DMS79 treated with DMSO at 0.1 percent for 48 hours (cell line): ENCODE measurements at places on chromosomes 11 and 22.

GRCh38 chr11:6225896-6226295, 8.5 kb downstream of the FHIP1B start:
- no peak for DNase-seq

GRCh38 chr11:46361283-46362155, 14.3 kb downstream of the DGKZ start:
- DNase-seq, result no peak

- DNase-seq, result no peak
Observed at GRCh38 chr11:2741006-2741376, 41.2 kb upstream of the KCNQ1OT1 start.

- peak; percentile 60 for DNase-seq
Observed at GRCh38 chr22:43412808-43413795, 1.3 kb downstream of the MPPED1 start.

DNA sequence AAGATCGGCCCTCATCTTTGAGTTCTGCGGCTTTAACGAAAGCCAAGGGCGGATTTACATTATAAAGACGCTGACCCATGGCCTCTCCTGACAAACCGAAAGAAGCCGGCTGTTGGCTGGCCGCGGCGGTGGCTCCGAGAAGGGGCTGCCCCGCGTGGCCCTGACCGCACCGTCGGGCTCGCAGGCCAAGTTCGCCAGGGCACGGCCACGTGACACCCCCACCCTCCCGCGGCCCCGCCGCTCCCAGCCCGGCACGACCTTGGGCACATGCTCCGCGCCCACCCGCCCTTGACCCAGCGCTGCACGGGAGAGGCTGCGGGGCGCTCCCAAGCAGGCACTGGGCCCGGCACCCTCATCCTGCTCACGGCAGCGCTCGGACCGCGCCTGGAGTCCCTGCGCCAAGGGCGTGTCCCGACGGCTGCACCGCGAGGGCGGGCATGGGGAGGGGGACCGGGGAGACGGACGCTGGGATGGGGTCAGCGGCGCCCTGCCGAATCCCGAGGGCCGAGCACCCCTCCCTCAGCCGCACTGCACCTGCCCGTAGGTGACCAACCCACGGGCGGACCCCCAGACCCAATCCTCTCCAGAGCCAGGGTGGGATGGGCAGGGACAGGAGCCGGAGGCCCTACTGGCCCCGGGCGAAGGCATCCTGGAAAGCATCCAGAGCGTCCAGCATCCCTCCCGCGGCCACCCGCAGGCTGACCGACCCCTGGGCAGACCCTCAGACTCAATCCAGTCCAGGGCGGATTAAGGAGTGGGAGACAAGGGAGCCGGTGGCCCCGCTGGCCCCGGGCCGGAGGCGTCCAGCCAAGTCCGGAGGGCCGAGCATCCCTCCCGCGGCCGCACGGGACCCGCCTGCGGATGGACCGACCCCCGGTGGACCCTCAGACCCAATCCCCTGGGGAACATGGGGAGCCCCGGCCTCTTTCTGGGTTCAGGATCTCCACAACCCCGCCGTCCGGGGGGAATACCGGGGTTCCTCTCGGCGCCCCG, 759 bp downstream of the CPT1A start:
- DNase-seq, result no peak

DNA sequence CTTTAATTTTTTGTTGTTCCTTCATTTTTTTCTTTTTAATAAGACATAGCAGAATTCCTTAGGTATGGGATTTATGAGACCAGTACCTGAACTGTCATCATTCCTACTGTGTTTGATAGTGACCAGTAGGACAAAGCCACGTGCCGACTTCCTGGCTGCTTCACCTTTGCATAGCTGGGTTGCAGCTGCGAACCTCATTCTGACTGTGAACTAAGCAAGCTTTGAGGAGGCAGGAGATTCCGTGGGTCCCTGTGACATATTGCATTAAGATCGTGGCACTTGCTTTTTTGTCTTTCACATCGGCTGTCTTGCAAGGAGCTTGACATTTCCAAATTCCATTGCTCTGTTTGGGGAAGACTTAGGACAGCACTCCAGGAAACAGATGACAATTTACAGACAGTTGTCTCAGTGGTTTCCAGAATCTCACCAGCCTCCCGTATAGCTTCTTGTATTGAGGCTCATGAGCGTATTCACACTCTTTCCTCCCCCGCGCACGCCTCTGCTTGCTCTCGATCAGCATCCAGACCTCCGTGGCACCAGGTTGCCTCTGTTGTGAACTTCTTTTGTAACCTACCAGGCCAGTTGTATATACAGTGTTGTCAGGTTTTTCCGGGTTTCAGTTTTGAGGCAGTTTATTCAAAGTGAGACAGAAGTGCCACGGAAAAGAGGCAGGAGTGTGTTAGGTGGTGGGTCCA, 101.7 kb downstream of the CWC15 start:
- no peak for DNase-seq

- DNase-seq, result peak; percentile 19
Observed at GRCh38 chr22:43090130-43090789, 1.1 kb upstream of the TTLL1 start.

- DNase-seq, result no peak
Observed at GRCh38 chr11:19929655-19930054, 217.0 kb downstream of the NAV2 start.

GRCh38 chr11:120272303-120272702, 32.4 kb downstream of the POU2F3 start:
- DNase-seq, result no peak

DNA sequence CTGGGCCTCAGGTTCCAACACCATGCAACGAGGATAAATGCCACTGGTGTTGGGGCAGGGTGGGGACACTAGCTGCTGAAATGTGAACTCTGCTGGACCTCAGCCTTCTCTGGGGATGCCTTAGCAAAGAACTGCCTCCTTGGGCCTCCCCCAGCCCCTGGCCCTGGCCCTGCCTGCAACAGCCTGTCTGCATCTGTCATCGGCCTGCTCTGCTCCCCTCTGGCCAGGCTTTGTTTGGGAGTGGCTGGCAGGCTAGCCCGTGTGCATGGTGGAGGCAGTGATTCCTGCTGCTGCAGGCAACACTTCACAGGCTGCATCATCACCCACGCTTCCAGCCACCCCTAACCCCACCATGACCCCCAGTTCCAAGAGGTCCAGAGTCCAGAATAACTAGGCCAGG, 11.5 kb upstream of the MYOD1 start:
- no peak for DNase-seq

- no peak for DNase-seq
Observed at GRCh38 chr11:2674658-2675131, 25.1 kb downstream of the KCNQ1OT1 start.

GRCh38 chr11:122394313-122394712, 261.2 kb upstream of the UBASH3B start:
- peak; percentile 67 for DNase-seq

DNA sequence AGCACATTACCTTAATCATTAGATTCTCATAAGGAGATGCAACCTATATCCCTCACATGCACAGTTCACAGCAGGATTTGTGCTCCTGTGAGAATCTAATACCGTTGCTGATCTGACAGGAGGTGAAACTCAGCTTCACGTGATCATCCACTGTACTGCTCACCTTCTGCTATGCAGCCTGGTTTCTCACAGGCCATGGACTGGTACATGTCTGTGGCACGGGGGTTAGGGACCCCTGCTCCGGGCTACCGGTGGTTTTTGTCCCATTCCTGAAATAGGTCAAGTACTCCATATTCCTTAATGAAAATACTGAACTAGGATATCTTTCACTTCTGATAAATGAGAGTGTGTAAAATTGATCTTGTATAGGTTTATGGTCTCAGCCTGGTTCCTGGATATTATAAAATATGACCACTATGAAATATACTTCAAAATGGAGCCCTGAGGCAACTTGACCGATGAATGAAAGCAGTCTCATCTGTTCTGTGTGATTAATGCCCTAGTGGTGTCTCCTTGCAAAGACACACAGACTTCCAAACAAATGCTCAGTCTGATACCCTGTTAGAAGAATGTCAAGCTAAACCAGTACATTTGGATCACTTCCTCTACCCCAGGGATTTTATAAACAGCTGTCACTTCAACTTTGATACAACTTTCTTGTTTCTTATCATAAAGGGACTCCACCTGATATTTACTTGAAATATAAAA, 492.9 kb upstream of the ANO3 start:
- DNase-seq, result peak; percentile 57

DNA sequence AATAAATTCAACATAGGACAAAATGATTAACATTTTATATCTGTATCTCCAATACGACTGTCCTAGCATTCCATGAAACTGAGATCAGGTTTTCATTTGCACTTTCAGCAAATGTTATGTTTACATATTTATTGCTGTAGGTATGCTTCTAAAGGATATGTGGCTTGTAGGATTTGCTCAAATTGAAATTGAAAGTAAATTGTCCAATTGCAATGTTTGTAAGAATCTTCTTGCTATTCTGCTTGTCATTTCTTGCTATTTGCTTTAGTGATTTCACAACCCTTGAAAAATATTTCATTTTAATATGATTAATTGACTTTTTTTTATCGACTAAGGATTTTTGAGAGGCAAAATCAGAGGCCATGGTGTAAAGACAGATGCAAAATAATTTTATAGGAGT, 904.2 kb upstream of the RAG2 start:
- DNase-seq, result no peak

GRCh38 chr22:44180706-44181032, at the start of gene PARVG:
Gene PARVG (plus strand): TSS chr22:44180925. CDS start chr22:44183330, 2,405 bp downstream.
- no peak for DNase-seq

DNA sequence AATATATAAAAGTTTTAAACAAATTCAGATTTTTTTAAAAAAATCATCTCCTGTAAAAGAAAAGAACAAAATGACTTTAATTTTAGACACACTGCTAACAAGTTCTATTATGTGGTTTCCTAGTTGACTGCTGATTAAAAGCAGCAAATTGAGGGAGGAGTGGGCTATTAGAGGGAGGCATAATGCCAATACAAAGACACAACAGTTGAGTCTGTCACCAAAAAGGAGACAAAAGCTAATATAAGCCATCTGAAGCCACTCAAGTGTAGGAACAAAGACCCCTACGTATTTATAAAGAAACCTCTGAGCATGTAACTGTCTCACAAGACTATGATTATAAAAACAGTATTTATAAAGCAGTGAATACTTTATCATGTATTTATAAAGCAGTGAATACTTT, 28.6 kb downstream of the TMEM123 start:
- no peak for DNase-seq

DNA sequence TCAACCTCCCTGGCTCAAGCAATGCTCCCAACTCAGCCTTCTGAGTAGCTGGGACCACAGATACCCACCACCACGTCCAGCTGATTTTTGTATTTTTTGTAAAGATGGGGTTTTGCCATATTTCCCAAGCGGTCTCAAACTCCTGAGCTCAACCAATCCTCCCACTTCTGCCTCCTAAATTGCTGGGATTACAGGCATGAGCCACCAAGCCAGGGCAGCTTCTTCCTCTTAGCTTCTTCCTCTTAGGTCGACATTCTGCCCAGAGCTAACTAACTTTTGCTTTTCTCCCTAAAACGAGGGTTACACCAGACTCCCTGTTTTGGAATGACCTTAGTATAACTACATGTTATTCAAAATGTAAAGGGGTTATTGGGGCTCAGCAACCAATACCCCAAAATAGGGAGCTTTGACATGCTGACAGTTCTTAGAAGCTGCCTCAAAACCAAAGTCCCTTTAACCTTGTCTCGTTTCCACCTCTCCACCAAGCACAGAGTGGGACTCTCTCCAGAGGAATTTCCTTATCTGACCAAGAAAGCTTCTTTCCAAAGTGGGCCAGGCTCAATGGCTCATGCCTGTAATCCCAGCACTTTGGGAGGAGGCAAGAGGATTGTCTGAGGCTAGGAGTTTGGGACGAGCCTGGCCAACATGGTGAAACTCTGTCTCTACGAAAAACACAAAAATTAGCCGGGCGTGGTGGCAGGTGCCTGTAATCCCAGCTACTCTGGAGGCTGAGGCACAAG, 7.0 kb downstream of the HPS5 start:
- DNase-seq, result no peak

GRCh38 chr22:39254122-39254521, 9.3 kb upstream of the PDGFB start:
- no peak for DNase-seq

GRCh38 chr11:23859087-23859486, 637.8 kb upstream of the LUZP2 start:
- no peak for DNase-seq

- DNase-seq, result no peak
Observed at GRCh38 chr11:80165744-80166143, 724.9 kb upstream of the TENM4 start.

GRCh38 chr22:35541254-35541748, 670 bp downstream of the RASD2 start:
- no peak for DNase-seq

- DNase-seq, result no peak
Observed at GRCh38 chr11:19625438-19625837, 87.2 kb upstream of the NAV2 start.

DNA sequence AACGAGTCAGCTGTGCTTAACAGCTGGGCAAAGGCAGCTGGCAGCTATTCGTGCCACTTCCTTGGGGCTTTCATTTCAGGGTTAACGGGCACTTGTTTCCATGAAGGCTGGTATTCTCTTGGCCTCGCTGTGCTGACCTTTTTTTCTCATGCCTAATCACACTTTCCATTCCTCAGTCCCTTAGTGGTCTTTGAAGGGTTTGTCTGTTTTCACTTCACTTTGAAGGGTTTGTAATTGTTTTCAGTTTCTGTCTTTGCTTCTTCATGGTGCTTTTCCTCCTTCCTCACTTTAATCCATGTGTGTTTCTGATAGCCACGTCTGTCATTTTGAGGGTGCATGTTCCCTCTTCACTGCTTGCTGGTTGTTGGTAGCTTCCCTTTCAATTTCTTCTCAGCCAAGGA, 24.6 kb downstream of the PPIL2 start:
- DNase-seq, result peak; percentile 1

- DNase-seq, result no peak
Observed at GRCh38 chr11:69078930-69079605, 30.3 kb downstream of the TPCN2 start.

DNA sequence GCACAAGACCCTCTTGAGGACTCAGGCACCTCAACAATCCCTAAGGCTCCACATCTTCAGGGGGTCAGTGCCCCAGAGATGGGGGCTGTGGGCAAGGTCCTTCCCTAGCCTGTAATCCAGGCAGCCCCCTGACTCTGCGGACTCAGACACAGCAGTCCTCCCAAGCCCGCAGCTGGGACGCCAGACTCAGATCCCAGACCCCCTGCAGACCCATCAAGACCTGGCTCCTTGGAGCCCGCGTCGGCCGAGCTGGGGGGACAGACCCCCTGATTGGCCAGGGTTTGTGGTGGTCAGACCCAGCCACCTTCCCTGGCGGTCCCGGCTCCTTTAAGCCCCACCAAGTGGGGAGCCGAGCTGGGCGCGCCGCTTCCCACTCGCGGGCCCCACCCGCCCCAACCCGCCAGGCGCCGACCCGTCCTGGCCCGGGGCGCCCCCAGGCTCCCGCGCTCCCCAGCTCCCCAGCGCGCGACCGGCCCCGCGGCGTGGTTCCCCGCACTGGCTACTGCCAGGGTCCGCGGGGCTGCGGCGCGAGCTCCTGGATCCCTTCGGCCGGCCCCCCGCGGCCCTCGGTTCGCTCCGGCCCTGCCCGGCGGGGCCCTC, 458 bp downstream of the OSBPL5 start:
- DNase-seq, result no peak

DNA sequence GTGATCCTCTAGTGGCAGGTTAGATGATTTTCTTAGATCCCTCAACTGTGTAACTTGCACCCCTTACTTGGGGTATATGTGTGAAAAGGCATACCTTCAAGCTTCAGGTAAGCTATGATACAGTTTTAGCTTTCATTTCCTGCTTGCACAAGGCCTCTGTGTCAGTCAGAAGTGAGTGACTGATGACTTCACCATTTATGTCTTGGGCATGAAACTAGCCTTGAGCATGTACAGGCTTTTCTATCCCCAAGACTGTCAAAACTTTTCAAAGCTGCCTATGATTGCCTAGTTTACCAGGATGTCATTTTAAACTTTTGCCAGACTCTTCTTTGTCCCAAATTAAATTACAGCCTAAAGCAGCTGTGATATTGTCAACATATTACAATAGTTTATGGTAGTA, 286.1 kb upstream of the CNTN5 start:
- DNase-seq, result no peak
